ENCODE measurements at places on chromosomes 5 and 9. TPM values are rescaled to one million over a fixed set of nuclear protein-coding genes. Genes with fewer than 3 reads are reported as not detected.

GRCh38 chr9:137433916-137434431, 7.2 kb downstream of the ENTPD8 start:
- H3K36me3 ChIP-seq: no peaks in the 10 kb centered on the region
- H3K27me3 ChIP-seq: no peaks in the 10 kb centered on the region
- H3K4me1 ChIP-seq: no peaks in the 10 kb centered on the region
- DNase-seq: no peak

DNA sequence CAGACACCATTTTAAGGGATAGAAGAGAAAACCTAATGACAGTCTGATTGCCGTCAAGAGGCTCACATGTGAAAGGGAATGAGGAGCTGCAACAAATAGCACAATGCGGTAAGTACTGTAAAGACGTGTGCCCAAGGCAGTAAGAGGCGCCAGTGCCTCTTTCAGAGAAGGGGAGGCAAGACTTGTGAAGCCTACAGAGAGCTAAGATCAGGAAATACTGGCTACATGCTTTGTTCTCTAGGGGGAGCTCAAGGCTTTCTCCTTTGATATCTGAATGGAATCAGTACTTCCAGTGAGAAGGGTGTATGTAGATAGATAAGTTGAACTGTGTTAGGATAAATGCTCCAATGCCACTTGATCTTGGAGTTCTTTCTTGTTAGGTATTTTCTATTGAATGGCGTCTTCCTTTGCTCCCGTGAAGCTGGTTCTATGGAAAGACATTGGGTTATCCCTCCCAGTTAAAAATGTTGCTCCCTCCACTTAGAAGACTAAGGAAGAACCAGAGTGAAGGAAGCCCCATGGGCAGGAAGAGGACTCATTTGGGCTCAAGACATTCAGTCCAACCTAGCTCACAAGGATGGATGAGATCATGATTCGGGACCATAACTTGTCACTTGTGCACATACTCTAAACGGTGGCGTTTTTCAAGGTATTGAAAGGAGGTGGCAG, 23.5 kb upstream of the ALDOB start:
- no peak overlapping the region for H3K27ac ChIP-seq
- H3K36me3 ChIP-seq: no peaks in the 10 kb centered on the region
- no peaks in the 10 kb centered on the region for H3K27me3 ChIP-seq

C6 gene
- polyA plus RNA-seq: not detected

DNA sequence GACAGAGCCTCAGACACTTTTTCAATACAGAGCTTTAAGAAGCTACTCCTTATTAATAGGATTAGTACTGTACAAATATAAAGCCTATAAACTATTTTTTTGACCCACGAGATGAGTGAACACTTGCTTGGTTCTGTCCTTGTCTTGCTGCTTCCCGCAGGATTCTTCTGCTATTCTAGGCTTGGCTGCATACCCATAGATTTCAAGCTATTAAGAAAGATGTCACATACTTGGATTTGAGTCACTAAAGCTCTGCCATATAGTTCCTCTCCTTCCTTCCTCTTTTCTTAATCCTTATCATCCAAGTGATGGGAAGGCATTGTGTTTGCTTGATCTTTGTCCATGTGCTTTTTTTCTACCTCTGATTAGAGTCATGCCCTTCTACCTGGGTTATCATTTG, 361.2 kb upstream of the TRPC7 start:
- peaks cover 15% of the 10 kb centered on the region for H3K4me1 ChIP-seq
- peaks cover 16% of the 10 kb centered on the region for H3K27me3 ChIP-seq
- H3K36me3 ChIP-seq: no peaks in the 10 kb centered on the region
- H3K27ac ChIP-seq: no peak overlapping the region

RAD17 gene
- polyA plus RNA-seq: 20.5 TPM

ADRA1B gene
- not detected for polyA plus RNA-seq

SETX gene
- polyA plus RNA-seq: 14.3 TPM

TSTD2 gene
- 7.6 TPM for polyA plus RNA-seq

DNA sequence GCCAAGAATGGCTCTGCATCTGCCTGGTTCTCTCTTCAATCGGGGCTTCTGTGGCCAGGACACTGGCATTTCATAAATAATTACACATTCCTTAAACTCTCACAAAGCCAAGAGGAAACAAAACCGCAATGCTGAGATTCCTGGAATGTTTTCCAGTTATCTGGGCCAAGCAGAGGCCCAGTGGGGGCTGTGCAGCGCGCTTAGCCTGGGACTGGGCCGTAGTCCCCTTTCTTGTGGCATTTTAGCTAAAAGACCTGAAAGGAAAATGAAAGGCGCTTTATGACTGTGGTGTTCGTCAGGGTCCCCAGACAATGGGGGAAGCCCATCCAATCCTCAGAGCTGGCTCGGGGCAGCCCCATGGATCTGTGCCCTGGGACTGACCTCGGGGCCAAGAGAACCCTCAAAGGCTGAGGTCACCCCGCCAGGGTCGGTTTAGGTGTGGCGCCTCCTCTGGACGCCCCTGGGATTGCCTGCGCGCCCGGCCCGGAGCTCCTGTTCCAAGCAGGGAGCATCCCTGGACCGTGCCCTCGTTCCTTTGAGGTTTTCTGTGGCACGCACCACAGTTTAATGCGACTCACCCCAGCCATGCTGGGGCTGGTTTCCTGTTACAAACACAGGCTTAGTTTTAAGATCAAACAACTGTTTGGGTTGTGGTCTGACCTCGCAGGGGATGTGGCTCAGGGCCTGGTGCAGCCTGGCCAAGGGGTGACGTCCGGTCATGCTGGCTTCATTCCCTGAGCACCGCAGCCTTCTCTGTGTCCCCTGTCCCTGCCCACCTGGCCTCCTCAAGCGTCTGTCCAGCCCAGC, 51.5 kb upstream of the NKD2 start:
- H3K36me3 ChIP-seq: no peaks in the 10 kb centered on the region
- peak overlapping the region; percentile 70 for H3K27ac ChIP-seq
- H3K27me3 ChIP-seq: peaks cover 19% of the 10 kb centered on the region
- peaks cover 27% of the 10 kb centered on the region for H3K4me1 ChIP-seq
- H3K4me3 ChIP-seq: peak overlapping the region; percentile 43
- peak; percentile 84 for DNase-seq

LRRC70 gene
- 0.10 TPM for polyA plus RNA-seq

ESM1 gene
- 11.8 TPM for polyA plus RNA-seq

DNA sequence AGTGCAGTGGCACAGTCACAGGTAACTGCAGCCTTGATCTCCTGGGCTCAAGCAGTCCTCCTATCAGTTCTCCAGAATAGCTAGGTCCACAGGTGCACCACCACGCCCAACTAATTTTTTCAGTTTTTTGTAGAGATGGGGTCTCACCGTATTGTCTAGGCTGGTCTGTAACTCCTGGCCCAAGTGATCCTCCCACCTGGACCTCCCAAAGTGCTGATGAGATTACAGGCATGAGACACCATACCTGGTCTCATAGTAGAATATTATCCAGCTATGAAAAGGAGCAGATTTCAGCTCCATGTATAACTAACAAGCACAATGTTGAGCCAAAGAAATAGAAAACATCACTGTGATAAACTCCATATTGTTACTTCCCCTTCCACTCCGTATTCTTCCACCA, 69.8 kb downstream of the FAM78A start:
- H3K4me3 ChIP-seq: no peak overlapping the region
- DNase-seq: no peak
- H3K4me1 ChIP-seq: no peaks in the 10 kb centered on the region
- no peak overlapping the region for H3K27ac ChIP-seq

DNA sequence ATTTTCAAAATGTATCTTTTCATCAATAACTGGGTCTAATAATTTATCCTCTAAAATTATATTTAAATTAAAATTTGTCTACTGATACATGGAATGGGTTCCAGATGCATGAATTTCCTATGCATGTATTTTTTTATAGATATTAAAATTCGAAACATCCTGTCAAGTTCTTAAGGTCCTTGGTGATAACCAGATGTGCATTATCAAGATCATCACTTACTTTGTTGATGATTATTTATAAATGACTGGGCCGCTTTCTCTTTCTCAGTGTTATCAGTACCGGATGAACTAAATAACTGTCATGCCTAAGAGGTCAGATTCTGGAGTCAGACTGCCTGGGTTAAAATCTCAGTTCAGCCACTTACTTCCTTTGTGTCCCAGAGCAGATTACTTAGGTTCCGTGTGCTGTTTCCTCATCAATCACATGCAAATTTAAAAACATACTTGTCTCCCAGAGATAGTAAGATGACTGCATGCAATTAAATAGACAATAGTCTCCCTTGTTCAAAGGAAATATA, 124.3 kb downstream of the TEX10 start:
- H3K4me3 ChIP-seq: no peak overlapping the region
- no peak for DNase-seq
- H3K27me3 ChIP-seq: no peaks in the 10 kb centered on the region
- no peaks in the 10 kb centered on the region for H3K4me1 ChIP-seq
- H3K36me3 ChIP-seq: peaks cover 11% of the 10 kb centered on the region
- H3K27ac ChIP-seq: no peak overlapping the region

DNA sequence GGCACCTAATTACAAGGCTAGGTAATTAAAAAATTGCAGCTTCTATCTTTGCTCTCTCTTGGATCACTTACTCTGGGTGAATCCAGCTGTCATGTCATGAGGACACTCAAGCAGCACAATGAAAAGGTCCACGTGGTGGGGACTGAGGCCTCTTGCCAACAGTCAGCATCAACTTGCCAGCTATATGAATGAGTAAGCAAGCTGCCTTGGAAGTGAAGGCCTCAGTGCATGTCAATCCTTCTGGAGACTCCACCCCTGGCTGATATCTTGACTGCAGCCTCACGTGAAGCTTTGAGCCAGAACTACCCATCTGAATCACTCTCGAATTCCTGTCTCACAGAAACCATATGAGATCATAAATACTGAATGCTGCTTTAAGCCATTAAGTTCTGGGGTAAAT, 140.5 kb downstream of the SNX18 start:
- H3K36me3 ChIP-seq: no peaks in the 10 kb centered on the region
- no peaks in the 10 kb centered on the region for H3K27me3 ChIP-seq
- peak; percentile 74 for DNase-seq
- H3K27ac ChIP-seq: no peak overlapping the region

- no peaks in the 10 kb centered on the region for H3K27me3 ChIP-seq
- H3K4me1 ChIP-seq: peaks cover 12% of the 10 kb centered on the region
- H3K27ac ChIP-seq: peak overlapping the region; percentile 39
Observed at GRCh38 chr5:157100140-157100679, 8.6 kb downstream of the HAVCR2 start.

PCDHAC1 gene
- not detected for polyA plus RNA-seq

SAP30L gene
- polyA plus RNA-seq: 6.1 TPM

MAMDC2 gene
- 0.45 TPM for polyA plus RNA-seq

GRCh38 chr5:159628703-159629102, 287.6 kb upstream of the ADRA1B start:
- H3K27ac ChIP-seq: no peak overlapping the region
- peaks cover 25% of the 10 kb centered on the region for H3K27me3 ChIP-seq
- H3K4me3 ChIP-seq: no peak overlapping the region
- H3K4me1 ChIP-seq: no peaks in the 10 kb centered on the region
- no peak for DNase-seq

GRCh38 chr5:179919487-179920060, 11.9 kb upstream of the TBC1D9B start:
- H3K27ac ChIP-seq: no peak overlapping the region
- H3K4me1 ChIP-seq: no peaks in the 10 kb centered on the region
- DNase-seq: no peak
- no peaks in the 10 kb centered on the region for H3K27me3 ChIP-seq
- H3K36me3 ChIP-seq: no peaks in the 10 kb centered on the region

ARID3C gene
- polyA plus RNA-seq: not detected

SPATA9 gene
- polyA plus RNA-seq: 0.71 TPM

SLC34A3 gene
- not detected for polyA plus RNA-seq

GRCh38 chr9:34985311-34985899, 4.1 kb upstream of the DNAJB5 start:
- no peak overlapping the region for H3K27ac ChIP-seq
- peak; percentile 70 for DNase-seq
- no peaks in the 10 kb centered on the region for H3K36me3 ChIP-seq
- H3K27me3 ChIP-seq: no peaks in the 10 kb centered on the region
- H3K4me1 ChIP-seq: peaks cover 26% of the 10 kb centered on the region
- H3K4me3 ChIP-seq: no peak overlapping the region

C5orf58 gene
- polyA plus RNA-seq: not detected

IL12B gene
- not detected for polyA plus RNA-seq

DNA sequence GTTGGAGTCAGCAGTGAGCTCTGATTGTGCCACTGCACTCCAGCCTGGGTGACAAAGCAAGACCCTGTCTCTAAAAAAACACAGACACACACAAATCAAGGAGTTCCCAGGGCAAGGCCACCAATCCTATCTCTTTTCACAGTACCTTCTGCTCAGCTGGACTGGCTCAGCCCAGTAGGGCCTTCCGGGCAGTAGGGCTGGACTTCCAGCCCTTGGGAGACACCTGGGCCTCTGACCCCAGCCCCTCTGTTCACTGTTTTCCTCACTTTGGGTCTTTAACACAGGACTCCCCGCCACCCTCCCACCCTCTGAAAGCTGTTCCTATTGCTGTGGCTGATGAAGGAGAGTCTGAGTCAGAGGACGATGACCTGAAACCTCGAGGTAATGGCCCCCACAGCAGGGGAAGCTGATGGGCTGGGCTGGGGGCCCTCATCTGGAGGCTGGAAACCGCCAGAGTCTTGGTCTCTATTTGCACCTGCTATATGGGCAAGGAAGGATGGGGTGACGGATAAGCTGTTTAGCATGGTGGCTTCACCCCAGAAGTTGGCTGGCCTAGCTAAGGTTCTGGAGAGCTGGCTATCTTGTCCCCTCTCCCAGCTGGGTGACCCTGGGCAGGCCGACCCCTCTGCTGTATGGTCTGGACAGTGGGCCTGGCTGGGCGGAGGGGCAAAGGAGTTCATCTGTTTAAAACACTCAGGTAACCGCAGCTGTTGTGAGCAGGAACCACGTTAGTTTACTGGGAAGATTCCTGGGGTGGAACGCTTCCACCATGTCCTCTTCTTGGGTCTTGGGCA, 25.6 kb downstream of the USP20 start:
- no peak for DNase-seq
- no peaks in the 10 kb centered on the region for H3K4me1 ChIP-seq
- no peak overlapping the region for H3K4me3 ChIP-seq

GRCh38 chr5:6188344-6188743, 190.0 kb downstream of the MED10 start:
- no peaks in the 10 kb centered on the region for H3K27me3 ChIP-seq
- H3K27ac ChIP-seq: no peak overlapping the region
- H3K4me1 ChIP-seq: no peaks in the 10 kb centered on the region
- no peaks in the 10 kb centered on the region for H3K36me3 ChIP-seq
- H3K4me3 ChIP-seq: no peak overlapping the region

SLC31A2 gene
- 15.0 TPM for polyA plus RNA-seq

ABCA2 gene
- polyA plus RNA-seq: 20.5 TPM

DNA sequence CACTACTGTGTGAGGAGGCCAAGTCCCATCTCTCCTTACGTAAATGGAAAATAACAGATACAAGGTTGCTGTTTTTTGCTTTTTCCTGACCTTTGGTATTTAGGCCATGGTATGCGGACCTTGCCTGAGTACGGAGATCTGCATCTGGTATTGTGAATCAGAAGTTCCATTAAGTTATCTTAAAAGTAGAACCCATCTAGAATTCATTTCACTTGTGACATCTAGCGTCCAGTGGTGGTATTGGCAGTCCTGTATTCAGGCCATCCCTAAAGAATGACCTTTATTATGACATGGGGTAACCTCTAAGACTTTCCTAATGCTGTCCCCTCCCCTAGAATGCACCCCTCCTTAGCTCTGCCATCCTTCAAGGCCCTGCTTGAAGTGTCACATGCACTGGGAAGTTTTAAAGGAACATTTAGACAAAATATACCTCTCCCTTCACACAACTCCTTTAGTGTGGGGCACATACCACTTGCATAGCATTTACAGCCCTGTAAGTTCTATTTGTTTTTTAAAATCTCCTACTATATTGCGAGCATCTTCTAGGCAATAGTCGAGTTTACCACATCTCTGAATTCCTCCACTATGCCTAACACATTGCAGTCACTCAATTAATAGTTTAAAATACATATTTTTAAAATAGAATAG, 1.9 kb upstream of the SPDL1 start:
- H3K27me3 ChIP-seq: no peaks in the 10 kb centered on the region
- DNase-seq: peak; percentile 88
- H3K4me3 ChIP-seq: peak overlapping the region; percentile 2
- peak overlapping the region; percentile 79 for H3K27ac ChIP-seq
